ENCODE measurements at places on chromosomes 11 and 22.
A peak's percentile ranks its signal among the peaks of the same experiment; 100 is the strongest.

DNA sequence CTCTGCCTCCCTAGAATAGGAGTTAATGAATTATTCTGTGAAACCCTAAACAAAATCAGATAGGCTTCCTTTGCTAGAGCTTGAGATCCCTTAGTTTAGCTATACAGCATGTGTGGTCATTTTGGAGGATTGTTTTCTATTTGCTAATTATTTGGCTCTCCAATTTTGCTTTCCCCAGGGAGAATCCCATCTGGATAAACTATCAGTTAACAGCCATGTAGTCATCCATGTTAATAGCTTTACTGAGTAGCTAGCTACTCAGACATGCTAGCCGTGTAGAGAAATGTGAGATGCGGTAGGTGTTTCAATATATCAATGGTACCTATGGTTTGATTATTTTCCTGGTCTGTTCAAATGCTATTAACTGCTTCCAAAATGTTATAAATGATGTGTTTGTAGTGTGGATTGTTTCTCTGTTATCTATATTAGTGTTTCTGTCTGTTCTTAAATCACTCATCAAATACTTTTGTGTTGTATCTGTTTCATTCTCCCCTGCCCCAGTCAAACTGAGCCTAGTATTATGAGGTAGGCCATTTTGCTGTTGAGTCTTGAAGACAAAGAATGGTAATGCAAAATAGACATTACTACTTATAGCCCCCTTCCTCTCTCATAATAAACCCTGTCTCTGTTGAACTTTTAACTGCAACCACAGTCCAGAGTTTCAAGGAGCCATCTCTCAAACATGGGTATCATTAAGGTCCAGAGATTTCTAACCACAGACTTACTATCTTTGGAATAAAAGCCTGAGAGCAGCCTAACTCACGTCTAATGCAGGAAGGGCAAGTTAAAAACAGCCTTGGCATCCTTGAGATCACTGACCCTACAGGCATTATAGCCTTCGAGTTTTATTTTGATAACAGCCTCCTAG lies 56.1 kb upstream of the GRAMD1B start:
- no peak for DNase-seq

GRCh38 chr11:72668629-72669347 lies 5.4 kb downstream of the PDE2A start:
- DNase-seq = no peak

GRCh38 chr11:61277186-61278000 lies 17.7 kb downstream of the VWCE start:
- DNase-seq = no peak

- no peak for DNase-seq
Observed at GRCh38 chr11:48032721-48033120, 52.4 kb downstream of the PTPRJ start.

DNA sequence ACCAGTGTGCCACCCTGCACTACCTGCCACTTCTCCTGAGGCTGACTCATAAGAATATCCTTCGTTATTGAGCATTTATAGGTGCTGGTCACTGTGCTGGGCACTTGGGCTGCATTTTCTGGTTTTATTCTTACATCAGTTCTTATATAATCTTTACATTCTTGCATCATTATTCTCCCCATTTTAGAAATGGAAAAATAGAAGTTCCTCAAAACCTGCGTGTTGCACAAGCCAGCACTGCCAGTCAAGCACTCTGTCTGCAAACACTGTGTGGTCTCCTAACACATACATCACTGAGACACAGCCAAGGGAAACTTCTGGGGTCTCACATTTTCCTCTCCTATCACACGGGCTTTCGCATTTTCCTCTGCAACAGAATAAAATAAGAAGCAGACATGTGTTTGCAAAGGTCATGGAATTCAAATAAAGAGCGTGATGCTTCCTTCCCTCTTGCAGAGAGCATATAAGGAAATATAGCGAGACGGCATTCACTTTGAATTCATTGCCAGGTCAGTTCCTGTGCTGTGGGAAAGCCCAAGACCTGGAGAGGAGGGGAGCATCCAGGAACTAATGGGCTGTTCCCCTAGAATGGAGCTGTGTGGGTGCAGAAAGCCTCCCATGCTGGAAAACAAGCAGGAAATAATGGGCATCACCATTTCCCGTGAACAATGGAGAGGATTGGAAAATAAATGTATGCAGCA lies 73.9 kb upstream of the SEZ6L start:
- DNase-seq = no peak

GRCh38 chr11:12746593-12747097 lies 72.4 kb downstream of the TEAD1 start:
- no peak for DNase-seq

DNA sequence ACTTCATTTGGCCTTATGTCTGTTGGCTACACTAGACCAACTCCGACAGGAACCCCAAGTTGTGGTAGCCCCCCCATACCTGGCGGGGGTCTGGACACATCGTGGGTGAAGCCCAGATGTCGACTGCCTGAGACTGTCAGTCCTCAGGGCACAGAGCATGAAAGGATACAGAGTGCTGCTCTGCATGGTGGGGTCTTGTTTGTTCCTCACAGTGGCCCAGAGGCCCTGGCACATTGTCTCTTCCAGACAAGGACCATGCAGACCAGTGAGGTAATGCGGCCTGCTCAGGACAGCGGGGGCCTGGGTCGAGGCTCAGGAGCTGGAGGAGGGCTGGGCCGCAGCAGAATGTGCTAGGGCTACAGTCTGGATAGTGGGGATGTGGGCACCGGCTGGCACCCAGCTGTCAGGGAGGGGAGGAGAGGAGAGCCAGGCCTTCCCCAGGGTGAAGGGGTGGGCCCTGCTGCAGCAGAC lies 14.6 kb downstream of the CAPN5 start:
- DNase-seq = peak; percentile 3

- no peak for DNase-seq
Observed at GRCh38 chr11:11780858-11781257, 60.9 kb upstream of the USP47 start.

GRCh38 chr22:41561335-41561734 lies 525 bp downstream of the CSDC2 start:
- no peak for DNase-seq

DNA sequence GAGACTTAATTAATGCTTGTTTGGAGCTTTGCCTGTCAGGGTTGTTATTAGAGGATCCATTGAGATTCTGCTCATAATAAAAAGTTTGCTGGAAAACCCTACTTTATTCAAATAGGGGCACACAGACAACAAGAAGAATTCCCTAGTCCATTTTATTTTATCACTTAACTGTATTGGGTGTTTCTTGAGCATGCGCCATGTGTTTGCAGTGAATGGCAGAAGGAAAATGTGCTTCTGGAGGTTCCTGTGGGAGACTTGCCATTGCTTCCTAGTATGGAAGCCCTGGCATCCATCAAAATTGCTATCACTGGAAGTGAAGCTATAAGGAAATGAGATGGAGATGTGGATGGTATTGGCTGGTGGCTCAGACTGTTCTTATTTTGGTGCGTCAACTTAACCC lies 106.6 kb upstream of the GALNT18 start:
- DNase-seq = no peak

DNA sequence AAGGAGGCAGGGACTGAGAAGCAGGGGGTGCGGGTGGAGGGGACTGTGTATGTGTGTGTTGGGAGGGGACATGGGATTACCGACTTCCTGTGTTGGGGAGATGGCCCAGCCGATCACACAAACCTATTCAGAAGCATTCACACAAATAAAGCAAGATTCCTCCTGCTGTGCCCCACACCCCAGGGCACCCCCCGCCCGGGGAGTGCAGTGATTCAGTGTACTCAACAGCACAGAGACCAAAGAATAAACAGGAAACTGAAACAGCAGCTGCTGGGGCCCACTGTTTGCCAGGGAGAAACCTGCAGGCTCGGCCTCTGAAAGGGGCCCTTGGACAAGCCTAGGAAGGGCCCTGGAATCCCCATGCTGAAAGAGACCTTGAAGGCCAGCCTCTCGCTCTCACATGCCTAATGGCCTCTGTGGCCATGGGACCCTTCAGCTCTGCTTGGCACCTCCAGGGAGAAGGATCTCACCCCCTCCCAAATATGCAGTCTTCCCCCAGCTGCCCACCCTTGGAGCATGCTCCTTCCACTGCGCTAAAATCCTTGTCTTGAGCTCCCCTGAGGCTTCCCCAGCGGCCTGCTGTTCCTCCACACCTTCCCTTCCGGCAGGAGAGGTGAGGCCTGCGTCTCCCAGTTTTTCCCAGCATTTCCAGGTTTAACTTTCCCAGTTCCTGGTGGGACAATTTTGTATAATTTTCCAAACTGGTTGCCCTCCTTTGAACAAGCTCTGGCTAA lies 72.9 kb downstream of the CSNK2A3 start:
- DNase-seq = peak; percentile 10

DNA sequence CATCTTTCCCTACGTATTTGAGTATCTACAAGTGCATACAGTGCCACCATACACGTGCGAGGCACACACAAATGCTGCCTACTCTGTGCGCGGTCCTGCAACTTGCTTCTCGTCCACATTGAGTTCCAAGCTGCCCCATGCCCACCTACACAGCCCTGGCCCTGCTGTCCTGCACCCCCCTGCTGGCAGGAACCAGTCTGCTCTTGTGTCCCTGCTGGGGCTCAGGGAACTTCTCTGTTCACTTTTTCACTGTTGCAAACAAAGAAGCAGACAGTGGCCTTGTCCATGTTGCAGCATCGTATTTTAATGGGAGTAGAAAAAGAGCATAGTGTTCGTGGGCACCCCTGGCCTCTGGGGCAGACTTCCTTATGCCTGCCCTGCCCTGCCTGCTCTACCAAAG lies 14.0 kb downstream of the CPT1A start:
- no peak for DNase-seq

- no peak for DNase-seq
Observed at GRCh38 chr11:110645253-110645652, 67.0 kb downstream of the ARHGAP20 start.

- no peak for DNase-seq
Observed at GRCh38 chr11:27616711-27617110, 83.5 kb downstream of the BDNF start.

- DNase-seq = no peak
Observed at GRCh38 chr22:38051261-38051660, 5.9 kb upstream of the PICK1 start.

- peak; percentile 66 for DNase-seq
Observed at GRCh38 chr22:46737105-46737975, 712 bp downstream of the CERK start.

Data from CD4-positive, alpha-beta T cell treated with Interleukin-17A for 4 hours (primary cell).